ENCODE measurements at places on chromosomes 3 and 15.

GRCh38 chr3:174355505-174355904, 503.6 kb upstream of the NAALADL2 start:
- H3K27me3 ChIP-seq = no peaks in the 10 kb centered on the region
- H3K4me1 ChIP-seq = no peaks in the 10 kb centered on the region
- no peaks in the 10 kb centered on the region for H3K36me3 ChIP-seq
- DNase-seq = no peak
- H3K27ac ChIP-seq = no peak overlapping the region

GRCh38 chr3:115239717-115240116, 92.6 kb upstream of the ZBTB20 start:
- no peak overlapping the region for H3K27ac ChIP-seq
- DNase-seq = no peak
- no peak overlapping the region for H3K4me3 ChIP-seq
- no peaks in the 10 kb centered on the region for H3K36me3 ChIP-seq
- no peaks in the 10 kb centered on the region for H3K4me1 ChIP-seq

DNA sequence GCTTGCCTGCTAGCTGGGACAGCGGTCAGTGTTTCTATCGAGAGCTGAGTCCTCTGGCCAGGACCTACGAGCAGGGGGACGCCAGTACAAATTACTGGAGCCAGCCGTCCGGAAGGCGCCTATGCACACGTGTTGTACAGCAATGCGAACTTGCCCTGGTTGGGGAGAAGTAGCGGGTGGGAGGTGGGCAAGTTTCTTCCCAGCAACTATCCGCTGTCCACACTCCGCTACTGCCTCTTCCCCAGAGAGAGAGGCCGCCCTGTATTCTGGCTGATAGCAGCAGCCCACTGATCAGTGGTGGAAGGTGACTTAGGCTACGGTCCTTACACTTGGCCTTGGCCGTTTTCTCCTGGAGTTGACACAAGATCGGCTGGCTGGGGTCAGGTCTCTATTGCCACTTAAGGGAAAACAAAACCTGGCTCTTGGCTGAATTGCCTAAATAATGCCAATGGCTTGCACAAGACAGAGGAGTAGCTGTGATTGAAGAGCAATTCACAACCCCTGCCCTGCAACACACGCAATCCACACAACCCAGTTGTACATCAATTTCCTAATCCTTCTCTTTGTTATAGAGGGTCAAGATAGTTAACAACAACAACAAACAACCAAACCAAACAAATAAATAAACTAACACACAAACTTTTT, 12.8 kb upstream of the SHC4 start:
- peak overlapping the region; percentile 20 for H3K4me3 ChIP-seq
- no peak for DNase-seq
- no peaks in the 10 kb centered on the region for H3K36me3 ChIP-seq
- peaks cover 7% of the 10 kb centered on the region for H3K4me1 ChIP-seq
- H3K27me3 ChIP-seq = peaks cover 16% of the 10 kb centered on the region
- H3K27ac ChIP-seq = no peak overlapping the region

GRCh38 chr3:49790626-49791411, 4.5 kb upstream of the IP6K1 start:
- DNase-seq = no peak
- H3K36me3 ChIP-seq = no peaks in the 10 kb centered on the region
- no peak overlapping the region for H3K4me3 ChIP-seq
- peaks cover 14% of the 10 kb centered on the region for H3K4me1 ChIP-seq
- H3K27ac ChIP-seq = no peak overlapping the region

DNA sequence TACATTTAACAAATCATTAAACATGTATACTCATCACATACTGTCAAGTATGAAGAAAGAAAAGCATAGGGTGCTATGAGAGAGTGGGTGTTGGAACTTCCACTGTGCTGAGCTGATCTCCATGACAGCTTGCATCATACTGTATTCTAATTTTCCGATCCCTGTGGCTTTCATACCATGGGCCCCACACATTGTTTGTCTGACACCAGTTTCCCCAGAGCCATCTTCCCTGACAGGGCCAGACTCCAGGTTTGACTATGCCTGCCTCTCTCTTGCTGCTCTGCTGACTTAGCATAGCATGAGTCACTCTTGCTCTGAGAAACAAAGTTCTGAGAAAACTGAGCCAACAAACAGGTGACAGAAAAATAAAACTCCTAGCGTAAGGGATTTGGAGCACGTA, 37.0 kb upstream of the CASR start:
- peaks cover 34% of the 10 kb centered on the region for H3K4me1 ChIP-seq
- peak overlapping the region; percentile 89 for H3K27ac ChIP-seq
- H3K36me3 ChIP-seq = peaks cover 32% of the 10 kb centered on the region
- no peaks in the 10 kb centered on the region for H3K27me3 ChIP-seq

- no peak for DNase-seq
- no peaks in the 10 kb centered on the region for H3K4me1 ChIP-seq
- H3K27me3 ChIP-seq = no peaks in the 10 kb centered on the region
- no peak overlapping the region for H3K4me3 ChIP-seq
- H3K36me3 ChIP-seq = peaks cover 13% of the 10 kb centered on the region
Measured at GRCh38 chr15:60416484-60416883, 18.7 kb upstream of the ANXA2 start.

- H3K4me3 ChIP-seq = no peak overlapping the region
- no peak overlapping the region for H3K27ac ChIP-seq
- no peak for DNase-seq
- peaks cover 17% of the 10 kb centered on the region for H3K27me3 ChIP-seq
- H3K36me3 ChIP-seq = no peaks in the 10 kb centered on the region
Measured at GRCh38 chr15:81410318-81410753, 36.3 kb upstream of the TMC3 start.
